ENCODE measurements at places on chromosomes 12 and 14.
A peak's percentile ranks its signal among the peaks of the same experiment; 100 is the strongest.

GRCh38 chr12:71955970-71956369 is 17.3 kb downstream of the TPH2 start:
- DNase-seq, result peak; percentile 33

DNA sequence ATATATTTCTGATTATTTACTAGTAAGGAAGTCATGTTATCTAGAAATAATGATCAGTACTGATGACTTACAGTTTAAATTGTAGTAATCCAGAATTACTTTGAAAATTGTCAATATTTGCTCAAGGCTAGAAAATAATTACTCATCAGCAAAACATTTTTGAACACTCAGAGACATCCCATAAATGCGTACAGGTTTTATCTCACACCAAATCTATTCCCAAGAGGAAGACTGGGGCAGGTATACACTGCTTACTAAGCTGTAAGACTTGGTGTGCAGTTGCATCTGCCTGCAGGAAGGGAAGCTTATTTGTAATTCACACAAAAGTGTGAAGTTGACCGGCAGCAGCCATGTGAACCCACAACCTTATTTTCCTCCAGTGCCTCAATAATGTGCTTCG is 146.4 kb downstream of the CCER1 start:
- no peak for DNase-seq

DNA sequence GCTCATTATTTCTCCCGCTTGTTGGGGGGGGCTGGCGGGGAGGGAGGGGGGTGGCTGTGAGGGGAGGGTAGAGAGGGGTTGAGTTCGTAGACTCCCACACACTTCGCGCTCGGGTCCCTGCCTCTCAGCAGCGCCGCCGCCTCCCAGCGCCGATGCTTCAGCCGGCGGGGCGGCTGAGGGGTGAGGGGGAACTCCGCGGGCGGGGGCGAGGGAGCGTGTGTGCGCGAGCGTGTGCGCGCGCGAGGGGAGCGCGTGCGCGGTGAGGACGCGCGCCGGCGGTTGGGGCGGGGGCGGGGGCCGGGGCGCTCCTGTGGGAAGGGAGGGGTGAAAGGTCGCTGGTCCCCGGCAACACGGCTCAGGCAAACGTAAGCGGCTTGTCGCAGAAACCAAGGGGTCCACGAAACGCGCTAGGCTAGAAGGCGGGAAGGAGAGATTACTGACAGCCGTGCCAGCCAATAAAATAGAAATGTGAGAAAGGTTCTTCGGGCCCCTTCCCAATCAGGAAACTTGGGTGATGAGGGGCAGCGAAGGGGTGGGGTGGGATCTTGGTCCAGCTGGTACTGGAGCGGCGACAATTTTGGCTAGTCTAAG is 343 bp upstream of the NOVA1 start:
- peak; percentile 98 for DNase-seq

DNA sequence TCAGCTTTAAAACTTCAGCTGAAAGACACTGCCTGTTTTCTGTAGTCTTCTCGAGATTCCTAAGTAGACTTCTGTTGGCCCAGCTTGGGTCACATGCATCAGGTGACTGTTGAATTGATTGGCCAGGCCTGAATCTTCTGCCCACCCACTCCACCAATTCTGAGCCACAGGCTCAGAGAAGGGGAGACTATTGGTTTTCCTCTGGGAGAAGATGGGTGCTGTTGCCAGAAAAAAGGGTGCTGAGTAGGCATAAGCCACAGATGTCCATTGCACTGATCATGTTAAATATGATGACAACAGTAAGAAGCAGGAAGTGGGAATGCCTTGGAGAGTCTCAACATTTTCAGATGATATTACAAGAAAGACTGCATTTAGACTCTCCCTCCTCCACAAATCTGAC is 6.8 kb upstream of the SPTLC2 start:
- no peak for DNase-seq

GRCh38 chr14:33737446-33737845 is 213.4 kb downstream of the EGLN3 start:
- DNase-seq, result peak; percentile 48

DNA sequence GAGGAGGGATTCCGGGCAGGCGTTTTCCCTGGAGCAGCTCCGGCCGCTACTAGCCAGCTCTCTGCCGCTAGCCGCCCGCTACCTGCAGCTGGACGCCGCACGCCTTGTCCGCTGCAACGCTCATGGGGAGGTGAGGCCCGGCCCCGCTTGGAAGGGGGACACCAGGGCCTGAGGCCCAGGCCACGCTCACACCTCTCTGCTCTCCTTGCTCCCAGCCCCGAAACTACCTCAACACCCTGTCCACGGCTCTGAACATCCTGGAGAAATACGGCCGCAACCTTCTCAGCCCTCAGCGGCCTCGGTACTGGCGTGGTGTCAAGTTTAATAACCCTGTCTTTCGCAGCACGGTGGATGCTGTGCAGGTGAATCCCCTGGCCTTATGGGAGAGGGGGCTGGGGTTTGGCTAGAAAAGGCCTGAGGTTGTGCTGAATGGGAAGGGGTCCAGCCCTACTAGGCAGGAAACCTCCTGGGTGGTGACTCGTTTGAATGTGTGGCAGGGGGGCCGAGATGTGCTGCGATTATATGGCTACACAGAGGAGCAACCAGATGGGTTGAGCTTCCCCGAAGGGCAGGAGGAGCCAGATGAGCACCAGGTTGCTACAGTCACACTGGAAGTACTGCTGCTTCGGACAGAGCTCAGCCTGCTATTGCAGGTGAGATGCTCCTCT is 597 bp downstream of the RNF31 start:
- no peak for DNase-seq

GRCh38 chr14:96616161-96616721 is 114.1 kb downstream of the PAPOLA start:
- DNase-seq, result no peak

GRCh38 chr12:91667694-91668093 is 478.0 kb downstream of the BTG1 start:
- no peak for DNase-seq

DNA sequence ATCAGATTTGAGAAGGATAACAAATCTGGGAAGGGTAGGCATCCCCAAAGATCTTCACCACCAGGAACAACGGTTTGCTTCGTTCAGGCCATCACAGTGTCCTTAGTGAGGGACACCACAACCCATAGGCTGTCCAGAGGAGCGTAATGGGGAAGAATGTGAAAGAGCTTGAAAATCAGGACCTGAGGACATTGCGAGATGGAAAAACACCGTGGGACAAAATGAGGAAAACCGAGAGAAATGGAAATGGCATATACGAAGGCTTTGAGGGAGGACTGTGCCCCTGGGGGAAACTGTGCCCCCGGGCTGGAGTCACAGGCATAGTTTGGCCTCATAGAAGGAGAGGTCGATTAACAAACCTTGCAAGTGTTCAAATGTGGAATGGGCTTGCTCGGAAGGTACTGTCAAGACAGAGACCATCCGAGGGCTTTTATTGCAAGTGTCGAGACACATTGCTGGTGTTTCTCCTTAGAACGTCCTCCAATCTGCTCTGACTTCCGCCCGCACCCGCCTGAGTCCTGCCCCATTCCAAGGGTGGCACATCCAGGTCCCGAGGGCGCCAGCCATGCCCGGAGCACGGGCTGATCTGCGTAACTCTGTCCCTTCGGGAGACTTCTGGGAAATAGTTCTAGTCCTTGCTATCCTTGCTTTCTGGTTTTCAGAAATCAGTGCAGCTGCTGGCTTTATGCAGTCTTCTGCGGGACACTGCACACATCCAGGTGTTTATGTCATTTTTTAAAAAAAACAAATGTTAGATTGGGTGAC is 885 bp upstream of the PALS1 start:
- DNase-seq, result peak; percentile 3

DNA sequence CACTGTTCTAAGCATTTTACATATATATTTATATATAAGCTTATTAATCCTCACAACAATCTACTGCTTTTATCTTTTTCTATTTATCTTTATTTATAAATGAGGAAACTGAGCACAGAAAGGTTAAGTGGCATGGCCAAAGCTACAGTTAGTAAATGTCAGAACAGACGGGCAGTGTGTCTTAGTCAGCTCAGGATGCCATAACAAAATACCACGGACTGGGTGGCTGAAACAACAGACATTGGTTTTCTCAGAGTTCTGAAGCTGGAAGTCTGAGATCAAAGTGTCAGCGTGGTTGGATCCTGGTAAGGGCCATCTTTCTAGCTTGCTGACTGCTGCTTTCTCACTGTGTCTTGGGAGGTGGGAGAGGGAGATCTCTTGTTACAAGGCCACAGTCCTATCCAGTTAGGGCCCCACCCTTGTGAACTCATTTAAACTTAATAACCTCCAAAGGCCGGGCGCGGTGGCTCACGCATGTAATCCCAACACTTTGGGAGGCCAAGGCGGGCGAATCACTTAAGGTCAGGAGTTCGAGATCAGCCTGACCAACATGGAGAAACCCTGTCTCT is 19.8 kb downstream of the RPGRIP1 start:
- DNase-seq, result no peak

GRCh38 chr14:105486163-105486973 is at the start of gene CRIP1:
Gene CRIP1 (plus strand): TSS chr14:105486886. CDS start chr14:105487260, 374 bp downstream.
- no peak for DNase-seq

- no peak for DNase-seq
Observed at GRCh38 chr14:105500036-105500725, 9.1 kb downstream of the TEDC1 start.

DNA sequence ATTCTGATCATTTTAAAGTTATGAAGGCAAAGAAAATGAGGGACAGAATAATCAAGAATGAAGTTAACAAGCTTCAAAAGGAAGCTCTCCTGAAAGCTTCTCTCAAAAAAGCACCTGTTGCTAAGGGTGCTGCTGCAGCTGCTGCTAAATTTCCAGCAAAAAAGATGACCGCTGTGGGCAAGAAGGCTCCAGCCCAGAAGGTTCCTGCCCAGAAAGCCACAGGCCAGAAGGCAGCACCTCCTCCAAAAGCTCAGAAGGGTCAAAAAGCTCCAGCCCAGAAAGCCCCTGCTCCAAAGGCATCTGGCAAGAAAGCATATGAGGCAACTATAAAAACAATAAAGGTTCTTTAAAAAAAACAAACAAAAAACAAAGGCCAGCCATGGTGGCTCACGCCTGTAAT is 52.7 kb upstream of the NR2C1 start:
- no peak for DNase-seq

DNA sequence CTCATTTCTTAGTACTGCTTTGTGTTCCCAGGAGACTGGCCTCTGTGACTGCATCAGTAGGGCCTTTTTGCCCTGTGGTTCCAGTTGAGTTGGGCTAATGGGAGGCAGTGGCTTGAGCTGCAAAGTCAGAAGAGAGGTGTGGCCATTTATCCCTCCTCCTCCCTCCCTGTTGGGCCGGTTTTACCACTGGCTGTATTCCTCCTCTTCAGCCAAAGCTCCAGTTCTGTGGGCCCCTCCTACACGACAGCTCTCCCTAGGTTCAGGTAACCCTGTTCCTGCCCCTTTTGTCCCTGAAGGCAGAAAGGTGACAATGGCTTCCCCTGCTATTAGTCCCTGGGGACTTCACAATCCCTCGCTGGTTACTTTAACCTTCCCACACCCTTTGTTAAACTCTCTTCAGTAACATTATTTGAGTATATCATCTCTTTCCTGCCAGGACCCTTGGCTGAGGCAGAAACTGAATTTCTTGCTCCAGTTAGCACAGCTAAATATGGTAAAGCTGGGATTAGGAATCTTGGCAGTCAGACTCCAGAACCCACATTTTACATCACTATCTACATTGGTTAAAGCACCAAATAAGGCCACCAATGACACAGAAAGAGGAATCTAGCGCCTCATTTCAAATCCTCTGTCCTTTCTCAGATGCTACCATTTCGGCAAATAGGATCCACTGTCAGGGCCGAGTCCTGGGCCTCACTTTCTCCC is 121.9 kb upstream of the SLC35F4 start:
- DNase-seq, result no peak

DNA sequence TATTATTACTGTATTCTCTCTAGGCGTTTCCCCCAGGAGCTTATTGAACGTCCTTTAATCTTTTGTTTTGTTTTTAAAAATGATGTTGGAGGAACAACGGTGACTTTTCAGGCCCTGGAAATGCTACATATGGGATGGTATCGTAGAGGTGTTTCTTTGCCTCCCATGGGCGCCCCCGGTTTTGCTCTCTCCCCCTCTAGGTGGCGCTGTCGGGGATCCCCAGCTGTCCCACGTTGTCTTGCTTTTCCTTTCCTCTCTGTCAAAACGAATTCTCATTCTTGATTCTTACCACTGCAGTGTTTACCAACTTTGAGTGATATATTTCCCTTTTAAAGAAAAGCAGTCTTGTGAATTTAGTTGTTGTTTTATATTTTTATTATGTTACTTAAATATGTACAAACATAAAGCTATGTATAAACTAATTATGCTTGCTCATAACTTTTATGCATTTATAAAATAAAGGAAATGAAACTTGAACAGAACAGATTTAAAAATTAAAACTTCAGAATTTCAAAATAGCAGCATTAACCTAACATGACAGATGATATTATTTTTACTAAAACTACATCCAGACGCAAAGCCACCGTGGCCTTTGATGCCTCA is 171.9 kb downstream of the RGS6 start:
- DNase-seq, result no peak

DNA sequence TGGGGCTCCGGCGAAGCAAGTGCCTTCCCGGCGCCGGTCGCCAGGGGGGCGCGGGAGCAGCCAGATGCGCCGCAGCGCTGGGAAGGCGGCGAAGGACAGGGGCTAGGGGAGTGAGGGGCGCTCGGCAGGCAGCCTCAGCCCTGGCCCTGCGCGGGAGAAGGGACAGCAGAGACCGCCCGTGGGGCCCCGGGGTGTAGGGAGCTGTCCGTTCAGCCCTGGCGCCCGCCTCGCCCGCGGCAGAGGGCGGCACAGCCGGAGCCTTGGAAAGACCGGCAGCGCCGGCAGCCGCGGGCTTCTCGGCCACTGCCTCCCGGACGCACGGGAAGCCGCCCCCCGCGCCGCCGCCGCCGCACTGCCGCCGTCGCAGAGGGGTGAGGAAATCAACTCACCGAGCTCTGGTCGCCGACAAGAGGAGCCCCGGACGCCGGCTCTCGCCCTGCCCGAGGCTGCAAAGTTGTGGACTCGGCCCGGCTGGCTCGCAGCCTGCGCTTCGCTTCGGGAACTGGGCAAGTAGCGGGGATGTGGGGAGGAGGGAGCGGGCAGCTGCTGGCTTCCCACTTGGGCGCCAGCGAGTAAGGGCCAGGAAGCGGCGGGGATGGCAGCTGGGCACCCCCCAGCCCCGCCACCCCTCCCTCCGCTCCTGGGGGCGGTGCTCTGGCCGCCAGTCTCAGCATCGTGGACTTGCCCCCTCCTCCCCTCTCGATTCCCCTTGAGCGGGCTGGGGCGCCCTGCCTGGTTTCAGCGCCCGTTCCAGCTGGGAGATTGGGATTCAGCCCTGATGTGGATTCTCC is at the start of gene ZDHHC22:
Gene ZDHHC22 (minus strand): TSS at position 578 of the 791 bp plus-strand sequence. CDS start 2,053 bp downstream, outside the sequence.
- peak; percentile 35 for DNase-seq

DNA sequence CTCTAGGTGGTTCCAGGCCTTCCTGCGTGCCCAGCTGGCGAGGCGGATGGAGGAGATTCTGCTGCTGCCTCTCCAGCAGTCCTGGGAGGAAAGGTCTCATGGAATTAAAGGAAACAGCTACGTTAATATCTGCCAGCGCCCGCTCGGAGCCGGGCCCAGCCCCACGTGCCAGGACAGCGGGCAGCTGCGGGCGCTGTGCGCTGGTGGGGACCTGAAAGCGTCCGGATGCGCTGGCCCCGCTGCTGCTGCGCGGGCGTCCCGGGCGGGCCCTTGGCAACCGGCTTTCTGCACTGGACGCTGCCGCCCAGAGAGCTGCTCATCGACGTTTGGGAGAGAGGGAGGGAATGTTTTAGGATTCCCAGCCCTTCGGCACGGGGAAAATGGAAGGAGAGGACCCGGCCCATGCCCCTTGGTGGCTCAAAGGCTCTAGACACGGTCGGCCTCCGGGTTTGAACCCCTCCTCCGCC is 8.6 kb upstream of the DYNC1H1 start:
- no peak for DNase-seq
